ENCODE measurements at places on chromosomes 3 and 15.
A peak's percentile ranks its signal among the peaks of the same experiment; 100 is the strongest.

DNA sequence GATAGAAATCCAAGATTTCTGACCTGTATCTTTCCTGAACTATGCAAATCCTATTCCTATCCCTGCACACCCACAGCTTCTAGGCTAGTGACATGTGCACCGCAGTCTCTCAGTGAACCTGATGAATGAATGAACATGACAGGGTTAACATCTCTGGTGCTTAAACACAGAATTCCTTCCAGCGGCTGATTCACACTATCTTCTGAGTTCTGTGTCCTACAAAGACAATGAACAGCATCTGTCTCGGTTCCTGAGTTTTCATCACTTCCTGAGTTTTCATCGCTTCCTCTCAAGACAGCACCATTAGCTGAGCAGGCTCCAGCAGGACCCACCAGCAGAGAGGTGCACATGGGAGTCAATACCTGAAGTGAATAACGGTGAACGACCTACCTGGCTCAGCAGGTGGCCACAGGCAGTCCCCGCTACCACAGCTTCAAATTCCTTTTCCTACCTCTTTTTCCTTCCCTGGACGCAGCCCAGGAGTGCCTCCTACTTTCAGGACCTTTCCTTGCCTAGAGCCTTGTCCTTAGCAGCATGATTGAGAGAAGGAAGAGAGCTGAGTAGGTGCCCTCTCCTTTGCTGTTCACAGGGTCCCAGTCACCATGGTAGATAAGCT lies 113.5 kb downstream of the IGF2BP2 start:
- DNase-seq: no peak

GRCh38 chr3:180983136-180983535 lies 6.4 kb downstream of the DNAJC19 start:
- no peak for DNase-seq

DNA sequence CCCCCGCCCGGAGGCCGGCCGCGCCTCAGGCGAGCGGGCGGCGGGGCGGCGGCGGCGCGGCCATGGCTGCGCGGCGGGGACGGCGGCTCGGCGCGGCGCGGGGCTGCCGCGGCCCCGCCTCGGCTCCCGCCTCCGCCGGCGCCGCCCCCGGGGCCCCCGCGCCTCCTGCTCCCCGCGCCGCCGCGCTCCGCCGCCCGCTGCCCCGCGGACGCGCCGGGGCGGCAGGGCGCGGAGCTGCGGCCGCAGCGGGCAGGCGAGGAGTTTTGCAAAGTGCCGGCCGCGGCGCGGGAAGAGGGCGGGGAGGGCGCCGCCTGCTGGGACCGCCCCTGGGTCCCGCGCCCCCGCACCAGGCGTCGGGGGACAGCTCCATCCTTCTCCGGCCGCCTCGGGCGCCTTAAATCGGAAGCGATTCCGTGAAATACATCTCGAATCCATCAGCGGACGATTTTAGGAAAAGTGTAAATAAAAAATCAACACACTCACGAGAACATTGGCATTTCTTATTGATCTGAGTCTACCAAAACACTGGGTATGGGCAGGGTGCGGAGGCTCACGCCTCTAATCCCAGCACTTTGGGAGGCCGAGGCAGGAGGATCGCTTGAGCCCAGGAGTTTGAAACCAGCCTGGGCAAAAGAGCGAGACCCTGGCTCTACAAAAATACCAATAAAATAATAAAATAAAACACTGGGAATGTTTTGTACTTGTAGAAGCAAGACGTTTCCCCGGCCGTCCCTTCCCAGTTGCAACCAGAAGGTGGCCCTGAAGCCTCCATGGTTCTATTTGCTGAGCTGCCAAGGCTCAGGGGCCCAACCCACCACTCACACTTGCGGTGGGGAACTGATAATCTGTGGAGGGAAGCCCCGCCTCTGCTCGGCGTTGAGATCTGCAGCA lies 136.9 kb downstream of the NUP210 start:
- DNase-seq: no peak

DNA sequence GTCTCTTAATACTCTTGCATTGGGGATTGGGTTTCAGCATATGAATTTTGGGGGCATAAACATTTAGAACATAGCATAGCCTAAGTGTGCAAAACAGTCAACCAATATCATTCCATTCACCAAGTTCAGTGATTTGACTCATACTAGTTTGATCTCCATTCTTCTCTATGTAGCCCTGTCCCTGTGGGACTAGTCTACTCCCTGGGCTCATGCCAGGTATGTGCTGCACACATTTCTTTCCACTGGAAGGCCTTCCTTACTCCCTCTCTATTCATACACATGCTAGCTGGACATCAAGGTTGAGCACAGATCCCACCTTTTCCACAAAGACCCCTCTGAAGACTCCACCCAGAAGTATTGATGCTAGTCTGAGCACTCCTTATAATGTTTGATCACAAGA lies 5.1 kb downstream of the ZDHHC23 start:
- no peak for DNase-seq

- DNase-seq: no peak
Measured at GRCh38 chr3:30628205-30628900, 22.0 kb downstream of the TGFBR2 start.

DNA sequence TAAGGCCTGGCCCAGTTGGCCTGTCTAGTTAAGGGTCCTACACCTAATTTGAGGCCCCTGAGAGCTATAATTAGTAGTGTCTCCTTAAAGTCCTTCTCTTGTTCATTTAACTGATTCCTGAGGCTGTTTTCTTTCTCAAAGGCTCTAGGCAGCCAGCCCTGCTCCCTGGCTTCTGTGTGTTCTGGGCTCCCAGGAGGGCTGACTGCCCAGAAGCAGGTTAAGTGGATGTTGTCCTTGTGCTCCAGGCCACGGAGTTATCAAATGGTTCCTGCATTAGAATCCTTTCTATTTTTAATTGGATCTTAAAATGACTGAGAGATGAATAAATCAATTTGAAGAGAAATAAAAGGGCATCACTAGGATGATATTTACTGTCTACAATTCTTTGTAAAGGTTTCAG lies 140.0 kb downstream of the SNRK start:
- DNase-seq: peak; percentile 70

GRCh38 chr3:33111581-33111980 lies 2.2 kb upstream of the CRTAP start:
- DNase-seq: no peak

DNA sequence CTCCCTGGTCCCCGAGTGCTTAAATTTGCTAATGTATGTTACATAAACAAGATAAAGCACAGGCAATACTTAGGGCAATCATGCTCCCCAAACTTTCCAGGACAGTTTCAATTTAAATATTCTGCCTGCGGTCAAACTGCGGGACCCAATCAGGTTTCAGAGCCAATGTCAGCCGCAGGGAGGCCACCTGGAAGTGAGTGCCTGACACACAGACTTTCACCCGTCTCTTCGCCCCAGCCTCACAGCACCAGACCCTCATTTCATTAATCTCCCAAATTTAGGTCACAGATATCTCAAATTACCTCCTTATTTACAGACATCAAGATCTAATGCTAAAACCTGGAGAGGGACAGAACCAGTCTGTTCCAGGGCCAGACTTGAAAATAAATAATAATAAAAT lies 107.2 kb upstream of the ALDH1A3 start:
- no peak for DNase-seq

DNA sequence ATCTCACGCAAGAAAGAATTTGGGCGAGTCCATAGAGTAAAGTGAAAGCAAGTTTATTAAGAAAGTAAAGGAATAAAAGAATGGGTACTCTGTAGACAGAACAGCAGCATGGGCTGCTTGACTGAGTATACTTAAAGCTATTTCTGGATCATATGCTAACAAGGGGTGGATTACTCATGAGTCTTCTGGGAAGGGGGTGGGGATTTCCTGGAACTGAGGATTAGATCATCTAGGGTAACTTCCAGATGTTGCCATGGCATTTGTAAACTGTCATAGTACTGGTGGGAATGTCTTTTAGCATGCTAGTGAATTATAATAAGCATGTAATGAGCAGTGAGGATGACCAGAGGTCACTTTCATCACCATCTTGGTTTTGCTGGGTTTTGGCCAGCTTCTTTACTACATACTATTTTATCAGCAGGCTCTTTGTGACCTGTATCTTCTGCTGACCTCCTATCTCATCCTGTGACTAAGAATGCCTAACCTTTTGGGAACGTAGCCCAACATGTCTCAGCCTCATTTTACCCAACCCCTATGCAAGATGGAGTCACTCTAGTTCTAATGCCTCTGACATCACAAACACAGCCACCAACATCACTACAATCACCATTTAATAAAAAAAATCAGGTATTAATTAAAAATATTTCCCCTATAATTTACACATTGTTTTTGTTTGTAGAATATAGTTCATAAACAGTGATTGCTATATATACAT lies 890.7 kb upstream of the EPHA6 start:
- DNase-seq: no peak

DNA sequence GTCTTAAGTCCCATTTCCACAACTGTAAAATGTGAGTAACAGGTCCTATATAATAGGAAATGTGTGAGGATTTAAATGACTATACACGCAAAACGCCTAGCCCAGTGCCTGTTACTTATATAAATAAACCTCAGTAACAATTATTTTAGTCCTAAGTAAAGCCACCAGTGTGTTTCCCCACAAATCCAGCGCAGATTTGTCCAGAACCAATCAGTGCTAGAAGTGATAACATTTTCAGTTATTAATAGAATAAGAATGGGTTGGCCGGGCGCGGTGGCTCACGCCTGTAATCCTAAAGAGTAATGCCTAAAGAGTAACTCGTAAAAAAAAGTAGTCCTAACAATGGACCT lies 561 bp downstream of the RPAP1 start:
- DNase-seq: no peak

- no peak for DNase-seq
Measured at GRCh38 chr15:85500060-85500708, 119.8 kb downstream of the AKAP13 start.

DNA sequence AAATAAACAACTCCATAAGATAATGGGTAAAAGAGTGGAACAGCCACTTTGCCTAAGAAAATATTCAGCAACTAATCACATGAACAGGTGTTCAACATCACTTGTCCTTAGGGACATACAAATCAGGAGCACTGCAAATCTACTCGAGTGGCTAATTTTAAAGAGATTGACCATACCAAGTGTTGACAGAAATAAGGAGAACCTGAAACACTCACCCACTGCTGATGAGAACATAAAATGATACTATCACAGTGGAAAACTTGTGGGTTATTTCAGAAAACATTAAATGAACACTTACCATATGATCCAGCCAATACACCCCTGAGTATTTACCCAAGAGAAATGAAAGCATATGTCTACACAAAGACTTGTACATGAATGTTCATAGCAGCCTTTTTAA lies 70.5 kb downstream of the GABRB3 start:
- DNase-seq: no peak

- DNase-seq: no peak
Measured at GRCh38 chr3:58623961-58624360, 42.6 kb downstream of the FAM3D start.

- DNase-seq: no peak
Measured at GRCh38 chr3:190375246-190375645, 12.7 kb upstream of the CLDN16 start.

- DNase-seq: no peak
Measured at GRCh38 chr15:86772369-86773059, 692.8 kb downstream of the AGBL1 start.

- DNase-seq: no peak
Measured at GRCh38 chr3:66851894-66852613, 146.1 kb upstream of the KBTBD8 start.
